ENCODE measurements at places on chromosomes 2 and 18.

DNA sequence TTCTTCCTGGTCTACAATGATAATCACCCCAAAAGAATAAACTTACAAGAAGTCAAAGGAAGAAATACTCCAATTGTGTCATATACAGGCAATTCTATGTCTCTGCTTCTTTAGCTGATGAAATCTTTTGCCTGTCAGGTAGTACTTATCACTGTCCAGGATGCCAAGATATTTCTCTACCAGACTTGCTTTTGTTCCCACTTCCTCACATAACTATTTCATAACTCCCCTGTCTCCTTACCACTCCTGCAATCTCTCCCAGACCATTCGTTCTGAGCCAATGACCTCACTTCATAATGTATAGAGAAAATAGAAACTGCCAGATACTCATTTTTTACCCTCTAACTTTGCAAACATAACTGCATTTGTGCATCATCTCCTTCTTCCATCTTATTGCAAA lies 39.1 kb downstream of the HNMT start:
- DNase-seq, result no peak

GRCh38 chr2:182548031-182548950 lies 121.5 kb upstream of the PDE1A start:
- peak; percentile 31 for DNase-seq

DNA sequence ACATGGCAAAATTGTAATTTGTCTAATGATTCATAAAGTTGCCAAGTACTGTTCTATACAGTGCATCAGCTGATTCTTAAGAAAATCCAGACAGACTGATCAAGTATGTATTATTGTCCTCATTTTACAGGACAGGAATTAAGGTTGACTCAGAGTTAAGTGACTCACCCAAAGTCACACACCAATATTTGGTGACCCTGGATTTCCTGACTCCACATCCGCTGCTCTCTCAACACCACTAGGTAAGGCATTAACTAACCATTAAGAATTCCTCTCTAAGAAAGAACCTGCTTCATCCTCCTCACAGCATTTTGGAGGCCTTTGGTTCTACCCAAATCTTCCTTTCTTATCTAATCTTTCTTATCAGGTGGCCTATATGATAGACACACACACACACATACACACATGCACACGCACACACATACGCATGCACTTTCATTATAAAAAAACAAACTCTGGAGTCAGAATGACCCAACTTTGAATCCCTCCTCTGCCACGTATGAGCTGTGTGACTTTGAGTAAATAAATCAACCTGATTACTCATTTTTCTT lies 150.8 kb downstream of the ANKRD44 start:
- peak; percentile 23 for DNase-seq

GRCh38 chr18:78986018-78986481 lies 6.4 kb downstream of the SALL3 start:
- DNase-seq, result no peak

- DNase-seq, result peak; percentile 32
These were observed 142.9 kb upstream of the SH3BP4 start for GRCh38 chr2:234808907-234809306.

GRCh38 chr18:44497757-44498490 lies 182.8 kb upstream of the SETBP1 start:
- no peak for DNase-seq

DNA sequence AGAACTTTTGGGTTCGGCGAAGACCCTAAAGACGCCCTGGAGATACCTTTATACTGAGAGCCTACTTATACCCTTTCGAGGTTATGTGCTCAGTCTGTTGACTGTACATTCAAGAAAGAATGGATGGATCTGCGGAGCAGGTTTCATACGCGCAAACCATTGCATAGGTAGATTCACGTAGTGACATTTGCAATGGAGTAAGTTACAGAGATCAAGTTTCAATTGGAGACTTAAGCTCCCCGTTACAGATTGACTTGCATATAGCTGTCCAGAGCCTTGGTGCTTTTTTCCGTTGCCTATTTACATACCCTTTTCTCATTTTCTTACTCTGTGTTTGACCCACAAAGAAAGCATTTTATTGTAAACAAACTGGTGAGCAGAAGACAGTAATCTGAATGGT lies 923 bp downstream of the PSMD1 start:
- DNase-seq, result no peak

DNA sequence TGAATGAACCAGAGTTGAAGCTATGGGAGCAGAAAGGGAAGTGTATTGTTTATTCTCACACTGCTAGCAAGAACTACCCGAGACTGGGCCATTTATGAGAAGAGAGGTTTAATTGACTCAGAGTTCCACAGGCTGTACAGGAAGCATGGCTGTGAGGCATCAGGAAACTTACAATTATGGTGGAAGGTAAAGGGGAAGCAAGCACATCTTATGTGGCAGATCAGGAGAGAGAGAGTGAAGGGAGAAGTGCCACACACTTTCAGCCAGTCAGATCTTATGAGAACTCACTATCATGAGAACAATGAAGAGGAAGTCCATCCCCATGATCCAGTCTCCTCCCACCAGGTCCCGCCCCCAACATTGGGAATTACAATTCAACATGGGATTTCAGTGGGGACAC lies 383.2 kb upstream of the SLC14A2 start:
- DNase-seq, result no peak

- DNase-seq, result no peak
These were observed 789 bp upstream of the CHST9 start for GRCh38 chr18:27185897-27186296.

- peak; percentile 22 for DNase-seq
These were observed 1.1 kb upstream of the DPP4 start for GRCh38 chr2:162074928-162075688.

- DNase-seq, result no peak
These were observed 6.0 kb upstream of the ANKRD29 start for GRCh38 chr18:23668731-23669130.

GRCh38 chr2:40625849-40626248 lies 174.0 kb upstream of the SLC8A1 start:
- peak; percentile 26 for DNase-seq

DNA sequence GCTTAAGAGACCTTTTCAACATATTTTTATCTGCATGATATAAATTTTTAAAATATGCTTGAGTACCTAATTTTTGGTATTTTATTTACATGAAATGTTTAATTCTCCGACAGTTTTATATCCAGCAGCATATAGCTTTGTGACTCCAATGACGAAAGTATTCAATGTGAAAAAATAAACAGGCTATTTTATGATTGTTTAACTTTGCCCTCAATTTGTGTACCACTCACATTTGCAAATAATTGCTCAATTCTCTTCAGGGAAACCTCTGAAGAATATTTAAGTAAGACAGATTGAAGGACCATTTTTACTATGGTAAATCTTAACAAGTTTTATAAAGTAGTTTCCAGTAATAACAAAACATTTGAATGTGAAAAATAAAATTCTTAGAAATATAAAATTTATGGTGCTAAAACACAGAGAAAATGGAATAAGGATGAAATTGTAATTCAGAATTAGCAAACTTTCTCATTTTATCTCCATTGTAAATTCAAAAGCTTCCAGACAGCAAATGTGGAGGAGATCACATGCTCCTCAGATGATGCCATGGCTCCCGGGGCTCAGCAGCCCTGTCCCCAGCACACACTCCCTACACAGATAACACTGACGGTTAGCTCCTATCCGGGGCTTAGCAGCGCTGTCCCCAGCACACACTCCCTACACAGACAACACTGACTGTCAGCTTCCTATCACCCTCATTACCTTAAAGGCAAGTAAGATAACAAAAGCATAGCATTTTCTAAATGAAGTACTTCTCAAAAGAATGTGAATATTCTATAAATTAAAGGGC lies 39.7 kb downstream of the SH3YL1 start:
- DNase-seq, result no peak

- no peak for DNase-seq
These were observed 17.5 kb downstream of the AFG3L2 start for GRCh38 chr18:12359515-12359927.

GRCh38 chr2:215277944-215278343 lies 33.9 kb upstream of the ATIC start:
- DNase-seq, result no peak

GRCh38 chr2:72934683-72935610 lies 17.6 kb downstream of the EMX1 start:
- DNase-seq, result no peak

DNA sequence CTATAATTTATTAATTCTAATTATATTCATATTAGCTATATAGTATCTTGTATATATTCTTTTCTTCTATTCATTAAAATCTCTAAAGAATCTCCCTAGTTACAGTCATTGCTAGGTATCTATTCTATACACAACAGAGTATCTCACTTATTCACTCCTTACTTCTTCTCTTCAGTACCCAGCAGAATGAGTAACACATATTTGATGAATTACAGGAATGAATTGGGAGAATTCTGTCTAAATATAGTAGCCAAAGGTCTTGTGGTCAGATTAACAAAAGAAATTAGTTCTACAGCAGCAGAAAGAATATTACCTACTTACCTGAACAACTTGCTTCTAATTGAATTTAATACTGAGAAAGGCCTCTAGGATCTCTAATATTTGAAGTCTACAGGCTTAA lies 758.0 kb upstream of the ZEB2 start:
- DNase-seq, result peak; percentile 5

- no peak for DNase-seq
These were observed 376.2 kb upstream of the MEIS1 start for GRCh38 chr2:66058675-66059074.

DNA sequence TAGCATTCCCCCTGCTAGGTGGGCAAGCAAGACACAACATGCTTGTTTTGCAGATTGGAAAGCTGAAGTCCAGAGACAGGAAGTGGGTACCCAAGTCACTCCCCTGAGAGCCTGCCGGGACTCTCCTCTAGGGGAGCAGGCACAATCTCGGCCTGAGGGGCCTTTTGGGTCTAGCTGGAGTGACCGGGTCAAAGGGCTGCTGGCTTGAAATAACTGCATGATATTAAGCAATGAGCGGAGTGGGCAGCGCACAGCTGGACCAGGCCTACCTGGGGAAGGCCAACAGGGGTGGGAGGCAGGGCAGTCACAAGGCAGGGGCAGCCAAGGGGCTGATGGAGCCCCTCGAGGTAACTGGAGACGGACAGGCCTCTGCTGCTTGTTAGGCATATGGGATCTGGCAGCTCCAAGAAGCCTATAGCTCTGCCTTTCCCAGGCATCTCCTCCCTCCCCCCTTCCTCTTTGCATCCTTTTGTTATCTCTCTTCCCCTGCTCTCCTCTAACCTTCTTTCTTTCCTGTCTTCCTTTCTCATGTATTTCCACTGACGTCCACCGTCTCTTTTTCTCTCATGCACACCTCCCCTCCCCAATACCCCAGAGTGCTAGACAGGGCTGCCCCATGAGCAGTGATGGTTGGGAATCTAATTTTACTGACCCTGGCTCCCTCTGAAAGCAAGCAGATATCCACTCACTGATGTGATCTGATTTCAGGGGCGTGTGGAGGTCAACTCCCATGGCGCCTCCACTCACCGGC lies 237.5 kb downstream of the LOXHD1 start:
- no peak for DNase-seq

- DNase-seq, result peak; percentile 67
These were observed 584 bp downstream of the AAK1 start for GRCh38 chr2:69642709-69643601.

DNA sequence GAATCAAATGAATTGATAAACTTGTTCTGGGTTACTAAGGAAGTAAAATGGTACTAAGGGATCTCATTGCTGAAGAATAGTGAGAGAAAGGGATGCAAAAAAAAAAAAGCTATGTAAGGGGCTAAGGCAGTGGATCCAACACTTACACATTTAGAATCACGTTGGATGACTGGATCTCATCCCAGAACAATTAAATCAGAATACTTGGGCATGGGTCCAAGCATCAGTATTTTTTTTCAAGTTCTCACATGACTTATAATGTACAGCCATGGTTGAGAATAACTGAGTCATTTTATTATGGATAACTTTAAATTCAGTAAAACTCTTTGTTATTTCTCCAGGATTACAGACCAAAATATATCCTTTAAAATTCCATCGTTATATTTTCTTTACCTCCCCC lies 8.5 kb downstream of the DSC1 start:
- no peak for DNase-seq

All from GM03348 (cell line).